ENCODE measurements at places on chromosomes 2 and 18. TPM values are rescaled to one million over a fixed set of nuclear protein-coding genes. Genes with fewer than 3 reads are reported as not detected.

The CNGA3 gene
- total RNA-seq, result not detected

The DSG2 gene
- total RNA-seq, result 58.8 TPM

The PAIP2B gene
- 0.35 TPM for total RNA-seq

The BCL11A gene
- 0.20 TPM for total RNA-seq

The RAB6D gene
- not detected for total RNA-seq

The AAMP gene
- 129 TPM for total RNA-seq

The ACMSD gene
- not detected for total RNA-seq

The KLHL14 gene
- not detected for total RNA-seq

The TLX2 gene
- 0.44 TPM for total RNA-seq

The GALR1 gene
- total RNA-seq, result not detected

All from A549 treated with CORT108297 at 1 μM for 4 hours (cell line).